CD4-positive, alpha-beta T cell treated with Interleukin-15 for 1 hour (primary cell): ENCODE measurements at places on chromosomes 4 and X.

- no peak for DNase-seq
Observed at GRCh38 chr4:113471146-113471860, 290.2 kb downstream of the CAMK2D start.

GRCh38 chr4:61575796-61576195 is 375.7 kb downstream of the ADGRL3 start:
- DNase-seq, result no peak

DNA sequence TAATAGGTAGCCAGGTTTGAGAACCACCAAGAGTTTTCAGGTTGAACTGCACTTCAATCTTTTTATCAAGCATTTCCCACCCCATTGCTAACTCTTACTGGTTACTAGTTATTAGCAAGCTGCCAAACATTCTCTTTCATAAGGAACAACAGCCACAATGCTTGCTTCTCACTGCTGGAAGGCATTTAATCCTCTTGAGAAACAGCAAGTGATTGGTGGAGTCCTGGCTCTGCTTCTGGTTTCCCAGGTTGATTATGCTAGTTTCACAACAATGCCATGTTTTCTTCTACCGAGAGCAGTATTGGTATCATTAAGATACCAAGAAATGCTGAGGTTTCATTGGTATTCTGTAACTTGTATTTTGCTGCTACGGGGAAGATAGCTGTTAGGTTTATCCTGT is 32.2 kb upstream of the TXLNG start:
- no peak for DNase-seq

DNA sequence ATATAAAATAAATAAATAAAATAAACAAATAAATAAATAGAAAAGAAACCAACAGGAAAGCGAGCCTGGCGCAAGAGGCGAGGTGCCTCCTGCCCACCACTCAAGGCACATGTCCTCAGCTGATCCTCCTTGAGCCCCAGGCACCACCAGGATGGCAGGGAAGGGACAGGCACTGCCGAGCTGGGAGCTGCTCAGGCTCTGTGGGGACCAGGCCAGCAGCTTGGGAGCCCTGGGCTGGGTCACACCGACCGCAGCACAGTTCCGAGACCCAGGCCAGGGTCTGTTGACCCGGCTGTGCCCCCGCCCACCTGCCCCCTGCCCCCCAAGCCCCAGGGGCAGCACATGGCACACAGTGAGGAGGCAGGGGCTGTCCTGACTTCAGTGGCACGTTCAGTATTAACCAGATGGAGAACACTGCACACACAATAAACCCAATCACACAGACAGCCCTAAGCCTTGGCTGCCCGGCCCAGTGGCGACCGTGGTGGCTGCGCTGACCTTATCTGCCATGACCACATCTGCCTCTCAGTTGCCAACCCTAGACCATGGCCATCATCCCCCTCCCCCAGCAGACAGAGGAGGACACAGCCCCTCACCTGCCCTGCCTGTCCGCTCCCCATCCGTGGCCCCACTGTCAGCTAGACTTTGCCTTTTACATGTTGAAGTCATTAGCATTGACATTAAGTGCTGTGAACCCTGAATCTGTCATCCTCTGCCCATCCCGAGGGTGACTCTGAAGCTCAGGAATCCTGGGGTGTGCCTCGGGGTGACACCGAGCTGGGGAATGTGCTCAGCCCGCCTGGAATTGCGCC is 2.9 kb upstream of the TREX2 start:
- no peak for DNase-seq

- DNase-seq, result peak; percentile 61
Observed at GRCh38 chrX:37755025-37755424, 24.8 kb upstream of the CYBB start.

GRCh38 chrX:109847257-109848187 is 114.5 kb upstream of the ACSL4 start:
- DNase-seq, result no peak
